ENCODE measurements at places on chromosomes 1 and 21. TPM values are rescaled to one million over a fixed set of nuclear protein-coding genes. Genes with fewer than 3 reads are reported as not detected.

Gene FCRL6
- not detected for total RNA-seq

Gene FMN2
- 0.97 TPM for total RNA-seq

Gene SPRR4
- total RNA-seq, result not detected

Gene CFHR1
- 58.2 TPM for total RNA-seq

Gene ST6GALNAC5
- 3.6 TPM for total RNA-seq

Gene NEK2
- total RNA-seq, result 10.6 TPM

- peaks cover 4% of the 10 kb centered on the region for H3K4me1 ChIP-seq
- H3K36me3 ChIP-seq, result no peaks in the 10 kb centered on the region
- no peaks in the 10 kb centered on the region for H3K27me3 ChIP-seq
- H3K4me3 ChIP-seq, result no peak overlapping the region
Observed at GRCh38 chr21:17688912-17689874, 76.5 kb upstream of the BTG3 start.

GRCh38 chr1:185813401-185813979, 79.3 kb downstream of the HMCN1 start:
- H3K4me1 ChIP-seq, result no peaks in the 10 kb centered on the region
- peak; percentile 67 for DNase-seq
- no peak overlapping the region for H3K4me3 ChIP-seq
- no peaks in the 10 kb centered on the region for H3K36me3 ChIP-seq

- H3K4me3 ChIP-seq, result no peak overlapping the region
- peaks cover 2% of the 10 kb centered on the region for H3K36me3 ChIP-seq
- H3K27me3 ChIP-seq, result no peaks in the 10 kb centered on the region
- no peaks in the 10 kb centered on the region for H3K4me1 ChIP-seq
Observed at GRCh38 chr1:227010645-227011044, 70.6 kb downstream of the COQ8A start.

DNA sequence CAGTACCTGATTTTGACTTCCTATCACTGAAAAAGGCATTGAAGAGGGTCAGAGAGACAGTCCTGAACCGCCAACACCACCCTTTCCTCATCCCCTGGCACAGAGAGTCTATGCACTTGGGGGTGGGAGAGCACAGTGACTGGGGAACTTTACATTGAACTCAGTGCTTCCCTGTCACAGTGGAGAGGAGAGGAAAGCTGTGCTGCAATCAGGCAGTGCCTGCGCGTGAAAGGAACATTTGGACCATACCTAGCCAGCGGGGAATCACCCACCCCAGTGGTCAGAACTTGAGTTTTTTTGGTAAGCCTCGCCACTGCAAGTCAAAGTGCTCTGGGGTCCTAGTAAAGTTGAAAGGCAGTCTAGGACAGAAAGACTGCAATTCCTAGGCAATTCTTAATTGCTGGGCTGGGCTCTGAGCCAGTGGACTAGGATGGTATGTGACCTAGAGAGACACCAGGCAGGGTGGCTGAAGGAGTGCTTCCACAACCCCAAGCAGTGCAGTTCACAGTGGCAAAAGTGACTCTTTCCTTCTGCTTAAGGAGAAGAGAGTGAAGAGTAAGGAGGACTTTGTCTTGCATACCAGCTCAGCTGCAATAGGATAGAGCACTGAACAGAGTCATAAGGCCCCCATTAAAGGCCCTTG, 9.4 kb upstream of the HENMT1 start:
- no peak for DNase-seq
- H3K4me1 ChIP-seq, result no peaks in the 10 kb centered on the region
- H3K4me3 ChIP-seq, result no peak overlapping the region
- no peaks in the 10 kb centered on the region for H3K27me3 ChIP-seq
- H3K36me3 ChIP-seq, result no peaks in the 10 kb centered on the region

DNA sequence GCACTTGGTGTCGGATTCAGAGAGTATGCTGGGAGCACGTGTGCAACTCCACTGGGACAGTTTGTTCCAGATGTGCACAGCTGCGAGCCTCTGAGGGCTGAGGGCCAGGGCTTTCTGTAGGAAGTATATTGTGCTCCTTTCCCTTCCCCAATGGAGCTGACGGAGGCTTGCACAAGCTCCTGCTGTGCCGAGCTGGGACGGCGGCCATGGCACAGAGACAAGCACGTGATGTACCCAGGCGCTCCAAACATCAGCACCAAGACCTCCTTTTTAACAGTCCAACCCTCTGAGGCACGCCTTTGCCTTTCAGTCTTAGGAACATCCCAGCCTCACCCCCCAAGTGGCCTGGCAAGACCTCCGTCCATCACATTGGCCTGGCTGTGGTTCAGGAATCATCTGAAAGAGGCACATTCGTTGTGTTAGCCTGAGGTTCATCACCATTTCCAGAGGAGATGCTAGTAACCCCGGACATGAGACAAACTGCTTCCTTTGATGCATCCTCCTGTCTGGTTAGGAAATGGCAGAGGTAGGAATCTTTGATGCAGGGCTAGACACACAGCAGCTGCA, 339.2 kb upstream of the KAZN start:
- no peaks in the 10 kb centered on the region for H3K27me3 ChIP-seq
- no peak overlapping the region for H3K27ac ChIP-seq
- no peaks in the 10 kb centered on the region for H3K4me1 ChIP-seq
- no peaks in the 10 kb centered on the region for H3K36me3 ChIP-seq
- no peak overlapping the region for H3K4me3 ChIP-seq

DNA sequence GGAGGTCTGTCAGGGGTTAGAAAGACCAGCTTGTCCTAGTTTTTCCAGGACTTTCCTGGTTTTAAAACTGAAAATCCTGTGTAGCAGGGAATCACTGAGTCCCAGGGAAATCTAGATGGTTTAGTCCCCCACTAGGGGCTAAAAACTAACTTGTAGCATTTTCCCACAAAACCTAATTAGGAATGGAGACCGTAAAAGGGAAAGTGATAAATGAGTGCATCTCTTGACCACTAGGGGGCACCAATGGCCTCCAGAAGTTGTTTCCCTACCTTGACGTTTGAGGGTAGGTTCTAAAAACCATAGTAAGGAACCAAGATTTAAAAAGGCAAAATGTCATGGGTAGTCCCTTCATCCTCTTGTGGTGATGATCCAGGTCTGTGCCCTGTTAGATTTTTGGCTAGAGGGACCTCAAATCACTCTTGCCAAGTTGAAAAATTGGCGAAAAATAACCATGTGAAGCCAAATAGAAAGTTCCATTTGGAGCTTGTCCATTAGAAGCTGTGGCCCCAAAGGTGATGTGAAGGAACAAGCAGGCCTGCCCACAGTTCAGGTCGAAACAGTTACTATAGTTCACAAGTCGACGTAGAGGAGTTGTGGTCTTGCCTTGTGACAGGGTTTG, 24.5 kb downstream of the CLIC6 start:
- peak; percentile 74 for DNase-seq
- no peaks in the 10 kb centered on the region for H3K27me3 ChIP-seq
- peak overlapping the region; percentile 62 for H3K27ac ChIP-seq
- no peaks in the 10 kb centered on the region for H3K36me3 ChIP-seq
- peaks cover 14% of the 10 kb centered on the region for H3K4me1 ChIP-seq

- no peaks in the 10 kb centered on the region for H3K4me1 ChIP-seq
- H3K27me3 ChIP-seq, result no peaks in the 10 kb centered on the region
- H3K36me3 ChIP-seq, result no peaks in the 10 kb centered on the region
- no peak overlapping the region for H3K27ac ChIP-seq
- no peak overlapping the region for H3K4me3 ChIP-seq
- DNase-seq, result no peak
Observed at GRCh38 chr1:11704194-11704529, 12.7 kb downstream of the DRAXIN start.

DNA sequence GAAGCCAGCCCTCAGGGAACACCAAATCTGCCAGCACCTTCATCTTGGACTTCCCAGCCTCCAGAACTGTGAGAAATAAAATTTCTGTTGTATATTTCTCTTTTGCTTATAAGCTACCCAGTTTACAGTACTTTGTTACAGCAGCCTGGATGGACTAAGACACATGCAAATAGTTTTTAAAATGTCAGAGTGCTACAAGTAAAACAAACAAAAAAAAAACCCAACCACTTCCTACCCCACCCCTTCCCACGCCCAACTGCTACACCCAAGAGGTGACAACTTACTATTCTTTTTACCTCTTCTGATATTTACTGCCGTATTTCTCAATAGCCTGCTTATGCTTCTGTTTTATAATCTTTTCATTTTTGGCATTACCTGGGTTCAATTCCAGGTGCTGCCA, 8.6 kb upstream of the SPSB1 start:
- H3K27ac ChIP-seq, result no peak overlapping the region
- no peaks in the 10 kb centered on the region for H3K36me3 ChIP-seq
- no peak overlapping the region for H3K4me3 ChIP-seq
- H3K27me3 ChIP-seq, result no peaks in the 10 kb centered on the region
- no peak for DNase-seq

GRCh38 chr1:36782785-36783184, 251.5 kb downstream of the GRIK3 start:
- H3K4me3 ChIP-seq, result no peak overlapping the region
- H3K27me3 ChIP-seq, result peaks cover 1% of the 10 kb centered on the region
- no peaks in the 10 kb centered on the region for H3K4me1 ChIP-seq
- H3K36me3 ChIP-seq, result no peaks in the 10 kb centered on the region
- H3K27ac ChIP-seq, result no peak overlapping the region
- DNase-seq, result peak; percentile 41

GRCh38 chr1:10889650-10890353, 93.4 kb upstream of the CASZ1 start:
- peak; percentile 5 for DNase-seq
- no peak overlapping the region for H3K27ac ChIP-seq
- H3K36me3 ChIP-seq, result no peaks in the 10 kb centered on the region

- H3K4me3 ChIP-seq, result no peak overlapping the region
- no peaks in the 10 kb centered on the region for H3K27me3 ChIP-seq
- H3K27ac ChIP-seq, result no peak overlapping the region
- H3K4me1 ChIP-seq, result peaks cover 4% of the 10 kb centered on the region
Observed at GRCh38 chr1:194176212-194176611, 989.8 kb upstream of the B3GALT2 start.
